ENCODE measurements at places on chromosomes 2 and 18. TPM values are rescaled to one million over a fixed set of nuclear protein-coding genes. Genes with fewer than 3 reads are reported as not detected.

DNA sequence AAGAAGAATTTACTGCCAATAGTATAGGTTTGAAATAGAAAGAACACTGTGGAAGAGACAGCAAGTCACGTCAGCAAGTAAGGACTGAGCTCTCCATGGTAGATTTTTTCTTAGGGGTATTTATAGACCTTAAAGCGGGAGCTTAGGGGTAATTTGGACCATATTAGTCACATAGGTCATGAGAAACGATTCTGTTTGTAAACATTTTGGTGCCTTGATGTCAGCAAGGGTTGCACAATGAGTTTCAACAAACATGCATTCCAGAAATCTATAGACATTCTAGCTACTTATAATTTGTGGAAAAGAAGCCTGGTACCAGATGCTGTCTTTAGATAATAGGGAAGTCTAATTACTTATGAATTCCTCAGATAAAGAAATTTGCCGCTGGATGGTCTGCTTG lies 624.7 kb downstream of the TDRD15 start:
- no peak for DNase-seq

GRCh38 chr2:232621186-232621585 lies 12.2 kb upstream of the EFHD1 start:
- no peak for DNase-seq

DNA sequence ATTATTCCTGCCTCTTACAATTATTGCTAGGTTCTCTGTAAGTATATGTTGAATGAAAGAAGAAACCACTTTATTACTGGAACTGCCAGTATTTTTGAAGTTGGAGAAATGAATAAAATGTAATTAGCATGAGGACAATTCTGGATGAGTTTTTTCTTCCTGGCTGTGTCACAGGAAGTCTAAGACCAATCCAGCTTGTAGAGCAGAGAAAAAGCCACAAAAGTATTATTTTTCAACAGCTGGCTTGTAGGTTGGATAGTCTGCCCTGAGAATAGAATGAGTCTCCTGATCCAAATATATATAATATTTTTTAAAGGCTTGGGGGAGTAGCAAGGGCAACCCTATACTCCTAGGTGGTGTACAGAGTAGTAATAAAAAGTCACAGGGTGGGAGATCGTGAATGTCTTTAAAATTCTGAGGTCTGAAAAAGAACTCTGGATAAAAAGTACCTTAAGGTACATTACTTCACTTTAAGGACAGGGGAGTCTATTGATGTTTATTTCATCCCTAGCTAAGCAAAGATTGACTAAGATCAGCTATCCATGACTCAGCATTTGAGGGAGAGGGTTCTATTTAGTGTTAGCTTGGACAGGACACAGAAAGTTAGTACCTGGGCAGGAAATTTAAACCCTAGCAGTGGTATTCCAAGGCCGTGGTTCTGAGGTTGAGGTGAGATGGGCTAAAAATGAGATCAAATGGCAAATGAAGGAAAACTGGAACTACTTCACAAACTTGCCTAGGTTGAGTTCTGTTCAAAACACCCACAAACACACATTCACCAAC lies 31.7 kb downstream of the SLC40A1 start:
- DNase-seq, result peak; percentile 93

DNA sequence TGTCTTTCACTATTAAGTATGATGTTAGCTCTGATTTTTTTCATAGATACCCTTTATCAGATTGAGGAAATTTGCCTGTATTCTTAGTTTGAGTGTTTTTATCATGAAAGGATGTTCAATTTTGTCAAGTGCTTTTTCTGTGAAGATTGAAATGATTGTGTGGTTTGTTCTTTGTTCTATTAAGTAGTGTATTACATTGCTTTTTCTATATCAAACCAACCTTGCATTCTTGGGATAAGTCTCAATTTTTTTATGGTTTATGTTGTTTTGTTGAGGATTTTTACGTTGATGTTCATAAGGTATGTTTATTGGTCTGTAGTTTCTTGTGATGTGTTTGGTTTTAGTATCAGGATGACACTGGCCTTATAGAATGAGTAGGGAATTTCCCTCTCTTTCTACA lies 19.1 kb downstream of the PDK1 start:
- DNase-seq, result peak; percentile 10

- no peak for DNase-seq
These were observed 92.1 kb downstream of the ACKR3 start for GRCh38 chr2:236661762-236662110.

DNA sequence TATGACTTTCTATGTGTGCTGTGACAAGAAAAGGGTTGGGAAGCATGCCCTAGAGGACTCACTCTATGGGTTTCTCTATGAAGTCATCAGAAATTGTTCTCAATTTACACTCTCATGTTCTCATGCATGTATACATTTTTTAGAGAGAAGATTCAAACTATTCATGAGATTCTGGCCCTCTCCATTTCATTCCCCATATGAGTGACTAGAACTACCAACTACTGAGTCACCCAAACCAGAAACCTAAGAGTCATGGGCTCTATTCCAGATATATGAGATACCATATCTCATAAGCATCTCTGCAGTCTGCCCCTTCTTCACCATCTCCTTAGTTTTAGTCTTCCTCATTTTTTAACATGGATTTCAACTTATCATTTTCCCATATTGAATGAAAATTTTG lies 87.7 kb downstream of the EXOC6B start:
- DNase-seq, result peak; percentile 20

DNA sequence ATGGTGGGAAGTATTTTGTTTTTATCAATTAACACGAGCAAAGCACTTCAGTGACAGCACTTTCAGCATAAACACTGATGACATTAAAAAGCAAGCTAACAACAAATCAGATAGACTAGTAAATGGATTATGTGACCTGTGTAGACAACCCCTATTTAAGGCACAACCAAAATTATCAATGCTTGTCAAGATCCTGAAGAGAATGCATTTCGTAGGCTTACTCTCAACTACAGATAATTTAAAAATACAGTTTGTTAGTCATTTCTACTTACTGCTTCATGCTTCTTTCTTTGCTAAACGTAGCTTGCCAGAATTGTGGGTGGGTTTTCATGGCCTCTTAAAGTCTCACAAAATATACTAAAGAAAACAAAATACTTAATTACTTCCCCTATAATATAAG lies 3.4 kb downstream of the CSRNP3 start:
- DNase-seq, result no peak

The DTNA gene
- total RNA-seq, result 7.1 TPM

The AKAIN1 gene
- total RNA-seq, result not detected

- DNase-seq, result no peak
These were observed 24.0 kb upstream of the MARCO start for GRCh38 chr2:118918017-118918416.

The DTNB gene
- total RNA-seq, result 11.3 TPM

The C2orf66 gene
- total RNA-seq, result 0.32 TPM

DNA sequence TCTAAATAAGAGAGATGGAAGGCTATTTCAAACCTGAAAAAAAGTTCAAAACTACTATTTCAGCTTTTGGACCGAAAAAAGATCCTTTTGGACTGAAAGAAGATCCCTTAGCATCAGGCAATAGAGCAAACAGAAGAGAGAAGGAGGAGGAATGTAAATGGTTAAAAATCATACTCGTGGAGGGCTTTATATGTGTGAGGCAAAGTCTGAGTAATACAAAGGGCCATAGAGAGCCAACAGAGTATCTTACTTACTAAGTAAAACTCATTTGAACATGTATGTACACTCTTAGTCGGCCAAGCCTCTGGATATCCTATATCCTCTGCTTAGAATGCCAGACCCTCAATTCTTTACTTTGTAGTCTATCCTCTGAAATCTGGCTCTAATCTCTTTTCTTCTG lies 55.7 kb downstream of the ITSN2 start:
- DNase-seq, result peak; percentile 8

The NT5DC4 gene
- not detected for total RNA-seq

DNA sequence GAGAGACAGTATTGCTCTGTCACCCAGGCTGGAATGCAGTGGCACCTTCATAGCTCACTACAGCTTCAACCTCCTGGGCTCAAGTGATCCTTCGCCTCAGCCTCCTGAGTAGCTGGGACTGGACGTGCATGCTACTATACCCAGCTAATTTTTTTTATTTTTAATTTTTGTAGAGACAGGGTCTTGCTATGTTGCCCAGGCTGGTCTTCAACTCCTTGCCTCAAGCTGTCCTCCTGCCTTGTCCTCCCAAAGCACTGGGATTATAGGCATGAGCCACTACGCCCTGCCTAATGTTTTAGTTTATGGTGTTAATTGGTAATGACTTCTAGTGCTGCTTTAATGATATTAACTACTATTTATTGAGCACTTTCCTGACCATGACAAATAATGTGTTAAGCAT lies 18.3 kb downstream of the RNF138 start:
- no peak for DNase-seq

The CCDC74B gene
- 24.8 TPM for total RNA-seq

DNA sequence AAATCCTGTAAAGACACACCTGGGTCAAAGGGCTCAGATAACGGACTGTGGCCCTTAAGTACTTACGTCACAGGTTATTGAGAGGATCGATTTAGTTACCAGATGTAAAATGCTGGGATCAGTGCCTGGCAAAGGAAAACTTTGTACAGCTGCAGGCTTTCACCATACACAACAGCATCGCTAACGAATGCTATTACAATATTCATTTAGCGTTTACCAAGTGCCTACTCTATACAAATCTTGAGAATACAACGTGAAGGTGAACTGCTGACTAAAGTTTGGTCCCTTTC lies 619 bp upstream of the MSH6 start:
- DNase-seq, result no peak

- DNase-seq, result peak; percentile 24
These were observed 67.8 kb downstream of the QPCT start for GRCh38 chr2:37412231-37412630.

DNA sequence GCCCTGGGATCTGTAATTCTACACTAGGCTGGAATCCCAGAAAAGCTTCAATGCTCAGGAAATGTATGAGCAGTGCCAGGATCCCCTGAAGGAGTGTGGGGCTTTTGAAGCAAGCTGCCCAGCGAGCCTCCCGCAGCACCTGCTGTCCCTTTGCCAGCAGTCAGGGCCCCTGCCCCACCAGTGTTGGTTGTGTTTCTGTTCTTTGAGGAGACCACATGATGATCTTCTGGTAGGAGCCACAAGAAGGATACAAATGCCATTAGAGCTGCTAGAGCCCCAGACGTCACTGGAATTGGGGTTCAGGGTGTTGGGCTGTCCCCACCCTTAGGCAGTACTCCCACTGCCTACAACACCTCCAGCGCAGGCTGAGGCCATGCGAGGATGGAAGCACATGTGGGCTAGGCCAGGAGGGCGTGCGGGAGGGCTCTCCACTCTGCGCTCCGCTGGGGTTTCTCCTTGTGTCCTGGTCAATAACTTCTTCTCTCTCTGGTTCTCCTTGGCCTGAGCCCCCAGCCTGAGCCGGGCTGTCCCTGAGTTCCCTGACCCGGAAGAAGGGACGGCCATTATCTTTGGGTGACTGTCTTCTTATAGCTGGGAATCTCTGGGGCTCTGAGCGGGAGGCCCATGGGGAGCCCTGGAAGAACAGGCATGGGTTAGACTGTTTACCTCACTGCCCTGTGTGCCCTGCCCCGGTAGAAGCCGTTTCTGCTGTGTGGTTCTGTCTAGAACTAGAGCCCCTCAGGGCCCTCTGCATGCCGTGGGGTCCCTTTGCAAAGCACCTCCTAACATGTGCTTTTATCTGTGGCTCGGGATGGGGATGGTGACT lies 73.9 kb downstream of the LRRFIP1 start:
- DNase-seq, result no peak

The DCDC2C gene
- not detected for total RNA-seq

DNA sequence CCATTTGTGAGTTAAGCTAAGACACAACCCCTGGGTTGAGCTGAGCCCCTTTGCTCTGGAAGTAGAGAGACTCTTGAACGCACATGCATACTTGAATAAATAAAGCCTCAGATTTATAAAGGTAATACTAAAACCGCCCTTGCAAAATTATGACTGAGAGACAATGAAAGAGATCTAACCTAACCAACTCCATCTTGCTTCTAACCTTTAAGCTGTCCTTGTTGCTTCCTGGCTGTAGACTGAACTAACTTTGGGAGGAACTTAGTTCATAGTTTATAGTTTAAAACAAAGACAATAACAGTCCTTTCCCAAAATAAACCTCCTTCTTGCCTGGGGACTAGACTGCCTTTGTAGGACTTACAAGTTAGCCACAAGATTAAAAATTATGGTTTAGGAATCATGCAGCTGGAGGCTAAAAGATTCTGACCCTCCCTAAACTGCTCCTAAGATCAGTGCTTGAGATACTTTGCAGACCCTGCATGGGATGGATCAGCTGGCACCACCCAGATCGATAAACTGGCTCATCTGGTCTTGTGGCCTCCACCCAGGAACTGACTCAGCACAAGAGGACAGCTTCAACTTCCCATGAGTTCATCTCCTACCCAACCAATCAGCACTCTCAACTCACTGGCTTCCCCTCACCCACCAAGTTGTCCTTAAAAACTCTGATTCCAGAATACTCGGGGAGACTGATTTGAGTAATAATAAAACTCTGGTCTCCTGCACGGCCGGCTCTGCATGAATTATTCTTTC lies 240.2 kb upstream of the SLC14A2 start:
- DNase-seq, result no peak

DNA sequence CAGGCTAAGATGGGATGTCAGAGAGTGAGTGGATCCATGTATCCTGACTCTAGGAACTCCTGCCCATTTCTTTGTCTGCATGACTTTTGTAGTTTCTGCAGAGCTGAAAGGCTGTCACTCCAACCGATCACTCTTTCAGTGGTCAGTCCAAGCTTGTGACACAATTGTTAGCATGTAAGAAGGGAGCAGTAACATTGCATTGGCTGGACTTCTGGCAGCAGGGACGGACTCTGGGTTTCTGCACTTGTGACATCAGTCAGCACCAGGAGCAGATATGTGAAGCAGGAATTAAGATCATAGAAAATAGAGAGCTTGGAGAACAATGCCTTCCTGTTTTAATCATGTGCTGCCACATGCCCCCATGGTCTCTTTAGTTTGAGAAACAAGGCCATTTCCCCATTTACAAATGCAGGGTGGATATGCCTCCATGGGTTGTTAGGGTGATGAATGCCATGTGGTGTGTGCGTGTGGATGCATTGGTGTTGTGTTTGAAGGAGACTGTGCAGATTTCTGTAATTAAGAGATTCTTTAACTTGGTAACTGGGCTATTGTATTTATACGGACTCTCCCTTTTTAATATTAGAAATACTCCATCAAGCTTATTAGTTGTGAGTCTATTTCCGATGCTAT lies 214.3 kb upstream of the EPHA4 start:
- no peak for DNase-seq

The SKA1 gene
- 47.3 TPM for total RNA-seq

DNA sequence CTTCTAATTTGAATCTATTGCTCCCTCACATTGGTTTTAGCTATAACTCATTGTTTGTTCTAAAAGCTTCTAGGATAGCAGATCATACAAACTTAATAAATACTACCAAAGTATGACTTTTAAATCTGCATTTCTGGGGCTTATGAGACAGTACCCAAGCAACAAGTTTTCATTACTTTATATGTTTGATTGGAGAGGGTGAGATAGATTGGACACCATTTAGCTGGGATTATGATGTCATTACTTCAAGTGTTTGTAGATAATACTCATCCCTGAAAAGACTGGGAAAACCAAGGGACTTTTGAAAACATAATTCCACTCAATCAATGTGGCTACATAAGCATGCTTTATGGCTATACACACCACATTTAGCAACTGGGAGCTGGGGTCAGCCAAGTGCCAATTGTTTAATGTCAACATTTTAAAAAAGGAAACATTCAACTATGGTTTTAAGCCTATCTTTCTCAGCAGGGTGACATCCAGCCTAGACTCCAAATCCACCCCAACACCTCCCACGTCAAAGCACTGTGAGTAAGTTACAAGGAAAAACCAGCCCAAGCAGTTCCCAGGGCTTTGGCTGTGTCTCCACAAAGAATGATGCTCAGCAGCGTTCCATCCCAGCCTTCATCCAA lies 119.9 kb downstream of the ETAA1 start:
- DNase-seq, result peak; percentile 7

The UGT1A1 gene
- total RNA-seq, result not detected

- DNase-seq, result no peak
These were observed 28.7 kb upstream of the LYPD6B start for GRCh38 chr2:149009576-149010461.

Measured in LHCN-M2 (cell line).